ENCODE measurements at places on chromosomes 5 and 9.

GRCh38 chr5:132099905-132100304 is 26.3 kb downstream of the CSF2 start:
- no peak for DNase-seq

GRCh38 chr9:1208157-1208556 is 158.0 kb downstream of the DMRT2 start:
- no peak for DNase-seq

GRCh38 chr9:13576101-13576500 is 296.6 kb upstream of the MPDZ start:
- DNase-seq = no peak

- no peak for DNase-seq
Observed at GRCh38 chr9:70962761-70963440, 158.5 kb downstream of the TRPM3 start.

DNA sequence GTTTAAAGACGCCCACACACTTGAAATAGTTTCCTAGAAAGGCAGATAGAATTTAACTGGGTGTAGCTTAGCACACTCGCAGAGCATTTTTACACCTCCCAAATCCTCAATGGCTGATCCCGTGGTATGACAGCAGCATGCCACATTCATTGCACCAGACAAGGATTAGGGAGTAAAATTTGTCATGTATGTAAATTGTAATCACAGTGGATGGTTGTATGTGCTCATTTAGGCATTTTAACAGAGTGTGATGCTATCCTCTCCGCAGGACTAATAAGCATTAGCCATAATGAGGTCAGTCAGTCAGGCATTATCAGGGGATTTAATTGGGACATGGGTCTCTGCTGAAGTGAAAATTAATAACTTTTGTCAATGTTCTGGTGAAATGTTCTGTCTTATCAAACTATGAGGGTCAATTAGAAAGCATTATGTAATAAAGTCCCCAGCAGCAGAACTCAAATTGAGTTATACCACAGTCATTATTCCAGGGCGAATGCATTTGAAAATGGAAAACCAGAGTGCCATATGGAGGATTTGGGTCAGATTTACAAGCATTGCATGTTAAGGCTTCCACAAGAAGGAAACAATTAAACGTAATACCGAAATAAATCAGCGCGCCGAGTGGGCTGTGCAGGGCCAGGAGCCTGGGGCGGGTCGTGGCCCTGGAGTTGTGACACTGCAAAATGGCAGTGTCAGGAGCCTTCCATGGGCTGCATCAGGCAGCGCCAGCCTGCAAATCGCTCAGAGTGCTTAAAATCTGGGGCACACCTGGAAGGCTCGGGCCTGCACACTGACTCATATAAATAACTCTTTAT is 602.2 kb downstream of the BNC2 start:
- no peak for DNase-seq

DNA sequence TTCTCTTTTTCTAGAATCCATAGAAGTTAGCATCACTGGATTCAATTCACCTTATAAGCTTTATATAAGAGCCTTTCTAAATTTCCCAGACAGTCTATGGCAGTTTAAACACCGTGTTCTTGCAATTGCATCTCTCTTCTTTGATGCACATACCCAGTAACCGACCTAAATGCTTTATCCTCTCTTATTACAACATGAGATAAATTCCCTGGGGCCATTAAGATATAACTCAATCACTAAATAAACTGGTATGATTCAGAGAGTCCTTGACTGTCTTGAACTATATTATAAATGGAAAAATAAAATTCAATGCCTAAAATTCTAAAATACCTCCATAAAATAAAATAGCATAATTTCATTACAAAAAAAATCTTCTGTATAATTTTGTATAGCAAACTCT is 98.1 kb downstream of the DIRAS2 start:
- no peak for DNase-seq

DNA sequence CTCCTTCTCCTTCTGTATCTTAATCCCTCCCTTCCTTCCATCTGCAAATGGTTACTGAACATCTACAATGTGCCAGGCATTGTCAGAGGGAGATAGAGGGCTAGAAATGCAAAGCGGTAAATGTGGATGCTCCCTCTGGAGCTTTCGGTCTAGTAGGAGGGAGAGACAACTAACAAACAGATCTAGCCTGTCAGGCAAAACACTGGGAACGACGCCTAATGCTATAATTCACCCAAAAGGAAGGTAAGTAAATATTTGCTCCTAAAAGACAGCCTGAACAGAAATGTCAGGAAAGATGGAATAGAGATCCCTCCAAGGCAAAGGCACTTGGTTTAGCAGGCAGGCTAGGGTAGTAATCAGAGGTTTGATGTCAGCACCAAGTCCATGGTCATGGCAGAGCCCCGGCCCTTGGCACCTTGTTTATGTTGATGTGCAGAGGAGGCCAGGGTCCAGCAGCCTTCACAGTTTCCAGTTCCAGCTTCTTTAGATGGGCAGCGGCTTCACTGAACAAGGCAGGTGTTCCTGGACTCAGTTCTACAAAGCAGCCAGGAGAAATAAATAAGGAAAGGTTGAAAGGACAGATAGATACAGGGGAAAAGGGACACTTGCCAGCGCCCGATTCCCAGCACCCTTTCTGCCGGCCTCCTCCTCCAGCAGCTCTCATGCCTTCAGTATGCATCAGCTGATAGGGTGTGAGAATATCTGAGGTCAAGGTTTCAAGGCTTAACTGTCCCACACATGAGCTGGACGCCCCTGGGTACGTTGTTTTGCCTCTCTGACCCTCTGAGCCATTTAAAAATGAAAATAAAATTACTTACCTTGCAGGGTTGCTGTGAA is 46.5 kb upstream of the FRRS1L start:
- DNase-seq = no peak

- no peak for DNase-seq
Observed at GRCh38 chr9:84807870-84808390, 138.4 kb downstream of the NTRK2 start.

DNA sequence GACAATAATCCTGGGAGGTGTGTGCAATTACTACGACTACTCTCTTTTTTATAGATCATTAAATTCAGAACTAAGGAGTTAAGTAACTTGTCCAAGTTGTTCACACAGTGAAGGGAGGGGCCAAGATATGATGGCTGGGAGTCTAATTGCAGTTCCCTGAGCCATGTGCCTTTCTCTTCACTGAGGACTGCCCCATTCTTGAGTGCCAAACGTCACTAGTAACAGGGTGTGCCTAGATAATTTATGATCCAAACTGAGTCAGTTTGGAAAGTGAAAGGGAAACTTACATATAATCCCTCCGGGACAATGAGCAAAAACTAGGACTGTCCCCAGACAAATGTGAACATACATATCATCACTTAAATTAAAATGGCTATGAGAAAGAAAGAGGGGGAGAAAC is 20.2 kb downstream of the IL7R start:
- DNase-seq = no peak

- no peak for DNase-seq
Observed at GRCh38 chr5:62938927-62939326, 360.3 kb downstream of the LRRC70 start.

DNA sequence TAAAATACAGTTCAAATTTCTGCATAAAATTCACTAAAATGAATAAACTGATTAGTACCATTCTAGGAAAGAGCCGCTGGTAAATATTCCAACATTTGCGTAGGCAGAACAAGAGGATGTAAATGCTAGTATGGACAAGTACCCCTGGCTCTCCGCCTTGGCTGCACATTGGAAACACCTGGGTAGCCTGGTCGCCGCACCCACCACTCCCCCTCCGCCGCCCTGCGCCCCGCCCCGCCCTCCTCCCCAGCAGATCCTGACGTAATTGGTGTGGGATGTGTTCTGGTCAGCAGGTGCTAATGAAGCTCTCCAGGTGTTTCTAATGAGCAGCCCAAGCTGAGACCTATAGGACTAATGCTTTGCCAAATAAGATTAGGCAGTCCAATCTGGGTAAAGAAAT is 225.7 kb downstream of the FRMD3 start:
- DNase-seq = no peak

- no peak for DNase-seq
Observed at GRCh38 chr9:92047500-92047899, 67.7 kb downstream of the SPTLC1 start.

DNA sequence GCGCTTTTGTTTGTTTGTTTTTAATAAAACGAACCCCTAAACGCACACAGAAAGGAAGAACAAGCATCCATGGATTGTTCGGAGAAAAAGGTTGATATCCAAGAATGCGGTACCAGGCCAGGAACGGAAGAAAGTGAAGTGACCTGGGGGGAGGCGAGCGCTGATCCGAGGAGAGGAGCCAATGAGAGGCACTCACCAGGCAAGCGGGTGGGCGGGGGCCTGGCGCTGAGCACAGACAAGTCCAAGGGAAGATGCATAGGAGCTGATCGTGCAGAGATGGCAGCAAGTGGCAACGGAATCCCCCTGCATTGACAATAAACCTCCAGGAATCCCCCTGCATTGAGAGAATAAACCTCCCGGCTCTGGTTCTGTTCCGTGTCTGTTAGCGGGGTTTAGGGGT is 8.4 kb downstream of the OBP2B start:
- no peak for DNase-seq

DNA sequence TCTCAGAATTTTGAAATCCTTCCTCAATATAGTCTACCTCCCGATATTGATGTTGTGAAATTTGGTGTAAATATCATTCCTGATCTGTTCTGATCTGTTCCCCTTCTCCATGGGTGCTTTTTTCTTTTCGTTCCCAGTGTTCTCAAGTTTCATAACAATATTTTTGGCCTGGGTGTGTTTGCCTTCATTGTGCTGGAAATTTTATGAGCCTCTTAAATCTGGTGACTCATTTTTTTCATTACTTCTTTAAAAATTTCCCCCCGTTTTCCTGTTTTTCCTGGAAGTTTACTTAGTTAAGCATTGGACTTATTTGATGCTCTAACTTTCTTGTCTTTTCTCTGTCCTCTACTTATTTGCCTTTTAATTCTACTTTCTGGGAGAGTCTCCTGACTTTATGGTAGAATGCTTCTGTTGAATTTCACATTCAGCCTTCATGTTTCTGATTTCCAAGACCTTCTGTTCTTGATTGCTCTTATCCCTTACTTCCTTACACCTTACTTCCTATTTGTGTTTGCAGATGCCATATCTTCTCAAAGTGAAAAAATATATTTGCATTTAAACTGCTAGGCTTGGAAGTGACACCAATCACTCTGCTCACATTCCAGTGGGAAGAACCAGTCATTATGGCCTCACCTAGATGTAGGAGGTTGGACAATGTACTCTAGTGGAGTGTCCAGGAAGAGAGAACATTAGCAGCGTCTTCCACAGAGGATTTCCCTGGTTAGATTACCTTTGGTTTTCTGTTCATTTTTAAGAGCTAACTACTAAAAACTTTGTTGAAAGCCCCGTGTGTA is 441.9 kb downstream of the ARHGEF28 start:
- DNase-seq = no peak

DNA sequence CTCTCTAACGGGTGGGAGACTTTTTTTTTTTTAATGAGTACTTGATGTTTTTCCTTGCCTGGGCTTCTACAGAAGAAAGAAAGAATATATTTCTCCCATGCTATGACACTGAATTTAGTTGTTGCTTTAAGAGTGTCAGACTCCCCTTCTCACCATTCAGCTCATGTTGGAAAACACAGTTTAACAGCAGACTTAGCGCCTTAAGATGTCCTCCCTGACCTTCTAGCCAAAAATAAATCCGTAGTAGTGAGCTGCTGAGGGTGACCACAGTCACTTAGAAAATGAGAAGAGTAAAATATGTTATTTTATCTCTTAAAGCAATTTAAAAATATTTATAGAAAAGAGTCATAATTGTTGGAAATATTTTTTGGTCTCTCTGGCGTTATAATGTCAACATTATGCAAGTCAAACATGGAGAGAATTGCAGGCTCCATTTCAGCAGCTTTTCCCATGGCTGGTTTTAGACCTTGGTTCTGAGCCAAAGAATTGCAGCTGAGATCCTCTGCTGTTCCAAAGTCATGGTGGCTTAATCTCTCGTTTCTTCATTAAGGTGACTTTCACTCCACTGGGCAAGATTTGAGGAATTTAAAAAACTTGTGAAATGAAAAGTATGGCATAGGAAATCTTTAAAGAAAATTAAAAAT is 143.5 kb downstream of the GHR start:
- DNase-seq = no peak

- DNase-seq = no peak
Observed at GRCh38 chr5:107023732-107024131, 647.0 kb downstream of the EFNA5 start.

GRCh38 chr5:143573568-143574170 is 170.2 kb upstream of the NR3C1 start:
- no peak for DNase-seq

DNA sequence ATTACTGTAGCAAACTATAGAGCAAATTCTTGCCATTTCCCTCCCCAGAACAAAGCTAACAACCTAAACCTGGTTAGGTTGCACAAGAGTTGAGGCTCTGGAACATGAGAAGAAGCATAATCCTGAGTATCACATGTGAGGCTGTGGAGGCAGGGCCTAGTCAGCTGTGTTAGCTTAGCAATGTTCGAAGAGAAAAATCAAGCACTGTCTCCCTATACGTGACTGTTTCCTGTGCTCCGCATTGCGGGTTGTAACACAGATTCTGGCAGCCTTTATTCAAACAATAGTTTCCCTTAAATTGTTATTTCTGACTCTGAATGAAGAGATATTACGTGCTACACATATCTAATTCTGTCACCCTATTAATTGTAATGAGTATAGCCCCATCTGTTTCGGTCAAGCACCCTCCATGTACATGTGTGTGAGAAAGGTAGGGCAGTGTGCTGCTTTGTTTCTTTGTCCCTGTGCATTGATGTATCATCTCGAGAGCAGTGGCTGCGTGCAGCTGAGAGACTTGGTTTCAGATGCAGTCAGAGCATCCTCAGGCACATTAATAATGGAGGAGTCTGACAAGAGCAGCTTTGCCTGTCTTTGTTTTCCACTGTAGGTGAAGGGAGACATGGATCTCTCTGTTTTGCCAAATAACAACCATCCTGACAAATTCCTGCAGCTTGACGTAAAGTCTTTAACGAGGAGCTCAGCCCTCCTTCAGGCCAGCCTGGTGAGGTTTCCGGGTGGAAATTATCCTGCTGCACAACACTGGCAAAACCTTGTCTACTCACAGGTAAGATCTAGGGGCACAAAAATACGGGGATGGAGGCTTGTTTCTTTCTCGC is at the start of gene MINAR2:
TSS of gene MINAR2 (plus strand) at position 523 of the 836 bp plus-strand sequence. CDS start at position 620, 97 bp downstream.
- DNase-seq = no peak

- no peak for DNase-seq
Observed at GRCh38 chr9:35553670-35554543, 51.2 kb upstream of the TESK1 start.

DNA sequence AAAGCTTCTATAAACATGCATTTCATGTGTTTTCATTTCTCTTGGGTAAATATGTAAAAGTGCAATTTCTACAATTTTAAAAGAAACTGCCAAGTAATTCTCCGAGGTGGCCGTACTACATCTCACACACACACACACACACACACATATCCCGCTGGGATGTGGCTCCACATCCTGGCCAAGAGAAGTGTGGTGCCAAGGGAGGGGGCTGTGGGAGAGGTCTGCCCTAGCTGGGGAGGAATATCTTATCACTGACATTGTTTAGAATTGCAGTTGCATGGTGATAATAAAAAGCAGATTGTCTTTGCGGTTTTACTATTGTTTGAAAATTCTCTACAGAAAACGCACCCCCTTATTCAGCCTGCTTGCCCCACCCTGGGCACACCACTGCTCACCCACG is 558.4 kb downstream of the BNC2 start:
- no peak for DNase-seq

- DNase-seq = no peak
Observed at GRCh38 chr9:130020618-130021017, 22.4 kb downstream of the FNBP1 start.
